ENCODE measurements at places on chromosomes 6 and 20.

GRCh38 chr6:84460491-84460890 lies 233.0 kb upstream of the CEP162 start:
- DNase-seq: no peak

DNA sequence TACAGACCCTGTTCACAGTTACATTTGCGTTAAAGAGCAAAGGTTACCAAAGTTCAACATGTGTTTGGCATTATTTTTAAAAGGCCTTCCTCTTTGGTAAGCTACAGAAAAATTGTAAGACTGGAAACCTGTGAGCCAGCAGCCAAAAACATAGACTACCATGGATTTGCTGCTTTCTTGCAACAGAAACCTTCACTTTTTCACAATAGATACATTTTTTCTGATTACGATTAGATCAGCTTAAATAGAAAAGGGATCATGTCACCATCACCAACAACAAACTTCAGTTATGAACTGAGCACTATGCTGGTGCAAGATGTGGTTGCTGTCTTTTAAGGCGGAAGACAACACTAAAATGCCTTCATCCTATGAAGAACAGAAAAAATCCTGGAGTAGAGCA lies 112.3 kb upstream of the MARCKS start:
- DNase-seq: no peak

GRCh38 chr6:158259136-158259535 lies 53.1 kb upstream of the TULP4 start:
- no peak for DNase-seq

DNA sequence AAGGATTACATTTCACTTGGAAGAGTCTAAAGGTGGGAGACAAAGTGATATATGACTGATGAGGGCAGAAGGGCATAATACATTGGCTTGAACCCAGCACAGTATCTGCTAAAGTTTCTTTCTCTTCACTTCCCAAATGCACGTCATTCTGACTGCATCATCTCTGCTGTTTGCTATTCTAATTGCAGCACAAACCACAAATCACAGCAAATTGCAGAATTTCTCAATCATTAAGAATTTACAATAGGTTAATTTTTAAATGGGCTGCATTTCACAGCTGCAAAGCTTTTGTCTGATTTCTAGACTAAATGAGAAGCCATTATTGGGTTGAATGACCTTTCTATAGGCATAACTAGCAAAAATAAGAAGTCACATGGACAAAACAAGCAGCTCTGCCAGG lies 337.0 kb downstream of the RNGTT start:
- DNase-seq: no peak

- DNase-seq: peak; percentile 61
Observed at GRCh38 chr6:111566873-111567517, 38.7 kb downstream of the TRAF3IP2 start.

GRCh38 chr20:34415079-34415478 lies 52.0 kb downstream of the ITCH start:
- DNase-seq: no peak

All from endothelial cell (in vitro differentiated cells).